Umbilical cord (tissue), 2 donors: ENCODE measurements at places on chromosomes 7 and 10. TPM values are rescaled to one million over a fixed set of nuclear protein-coding genes. Genes with fewer than 3 reads are reported as not detected.

HOXA1 gene
- total RNA-seq = 1.9 TPM

BUD31 gene
- 127 TPM for total RNA-seq

MNX1 gene
- 3.4 TPM for total RNA-seq

RBP4 gene
- total RNA-seq = 6.5 TPM

CTNNA3 gene
- total RNA-seq = 32.7 TPM

RINT1 gene
- total RNA-seq = 12.8 TPM

CYP2C9 gene
- total RNA-seq = 18.3 TPM

ECHDC3 gene
- 0.48 TPM for total RNA-seq

TMEM130 gene
- total RNA-seq = 0.48 TPM

ENTPD1 gene
- 141 TPM for total RNA-seq

ANXA8L1 gene
- total RNA-seq = 39.0 TPM
